Brain pericyte (primary cell): ENCODE measurements at places on chromosomes 2 and 18.

GRCh38 chr18:13287372-13287771, 68.8 kb downstream of the LDLRAD4 start:
- no peak for DNase-seq

DNA sequence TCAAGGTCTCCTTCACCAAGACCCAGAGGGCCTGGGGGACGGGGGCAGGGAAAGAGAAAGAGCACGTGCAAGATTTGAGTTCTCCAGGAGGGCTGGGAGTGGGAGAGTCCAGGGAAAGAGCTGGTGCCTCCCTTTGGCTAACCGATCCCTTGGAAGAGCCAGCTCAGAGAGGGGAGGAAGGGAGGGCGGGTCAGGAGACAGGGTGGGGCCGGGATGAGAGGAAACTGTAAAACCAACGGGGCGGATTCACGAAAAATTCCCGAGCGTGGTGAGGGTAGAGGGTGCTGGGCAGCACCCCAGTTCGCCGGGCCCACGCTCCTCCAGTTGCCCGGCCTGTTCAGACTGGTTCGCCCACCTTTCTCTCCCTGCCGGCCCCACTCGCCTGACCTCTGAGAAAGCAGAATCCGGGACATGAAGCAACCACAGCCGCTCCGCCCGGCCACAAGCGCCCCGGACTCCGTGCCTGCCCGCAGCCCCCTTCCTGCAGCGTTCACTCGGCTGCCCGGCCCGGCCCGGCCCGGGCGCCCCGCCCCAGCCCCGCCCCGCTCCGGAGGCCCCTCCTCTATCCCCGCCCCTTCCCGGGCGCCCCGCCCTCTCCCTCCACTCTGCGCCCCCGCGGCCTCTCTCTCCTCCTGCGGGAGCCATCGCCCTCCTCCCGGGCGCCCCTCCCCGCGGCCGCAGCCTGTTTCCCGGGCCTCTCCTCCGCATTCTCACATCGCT, 230.9 kb upstream of the SMAD2 start:
- no peak for DNase-seq

GRCh38 chr2:2901384-2902345, 476.0 kb downstream of the EIPR1 start:
- DNase-seq: no peak

- DNase-seq: no peak
Measured at GRCh38 chr18:42095732-42096377, 140.8 kb downstream of the PIK3C3 start.

DNA sequence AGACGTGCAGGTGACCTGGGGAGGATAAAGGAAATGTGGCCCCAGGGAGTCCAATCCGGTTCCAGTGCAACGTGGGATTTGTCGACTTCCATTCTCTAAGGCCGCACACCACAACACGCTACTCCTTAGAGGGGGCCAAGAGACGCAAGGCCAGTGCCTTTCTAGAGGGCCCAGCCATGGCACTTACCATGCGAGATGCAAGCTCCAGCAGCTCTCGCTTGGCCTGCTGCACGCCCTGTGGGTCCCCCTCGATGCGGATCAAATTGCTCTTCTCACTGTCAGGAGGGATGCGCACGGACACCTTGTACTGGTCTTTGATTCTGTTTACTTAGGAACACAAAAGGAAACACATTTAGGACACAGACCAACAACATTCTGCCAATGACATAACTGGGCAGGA, 61.2 kb downstream of the ANO7 start:
- DNase-seq: no peak

GRCh38 chr2:37231241-37232130, at the start of the genes CEBPZ and NDUFAF7:
Gene CEBPZ (minus strand): TSS chr2:37231596. CDS start chr2:37231567, 29 bp downstream.
Gene NDUFAF7 (plus strand): TSS chr2:37231658. CDS start chr2:37231706, 48 bp downstream.
- peak; percentile 68 for DNase-seq

GRCh38 chr18:24402209-24402785, 4.7 kb upstream of the OSBPL1A start:
- DNase-seq: no peak

DNA sequence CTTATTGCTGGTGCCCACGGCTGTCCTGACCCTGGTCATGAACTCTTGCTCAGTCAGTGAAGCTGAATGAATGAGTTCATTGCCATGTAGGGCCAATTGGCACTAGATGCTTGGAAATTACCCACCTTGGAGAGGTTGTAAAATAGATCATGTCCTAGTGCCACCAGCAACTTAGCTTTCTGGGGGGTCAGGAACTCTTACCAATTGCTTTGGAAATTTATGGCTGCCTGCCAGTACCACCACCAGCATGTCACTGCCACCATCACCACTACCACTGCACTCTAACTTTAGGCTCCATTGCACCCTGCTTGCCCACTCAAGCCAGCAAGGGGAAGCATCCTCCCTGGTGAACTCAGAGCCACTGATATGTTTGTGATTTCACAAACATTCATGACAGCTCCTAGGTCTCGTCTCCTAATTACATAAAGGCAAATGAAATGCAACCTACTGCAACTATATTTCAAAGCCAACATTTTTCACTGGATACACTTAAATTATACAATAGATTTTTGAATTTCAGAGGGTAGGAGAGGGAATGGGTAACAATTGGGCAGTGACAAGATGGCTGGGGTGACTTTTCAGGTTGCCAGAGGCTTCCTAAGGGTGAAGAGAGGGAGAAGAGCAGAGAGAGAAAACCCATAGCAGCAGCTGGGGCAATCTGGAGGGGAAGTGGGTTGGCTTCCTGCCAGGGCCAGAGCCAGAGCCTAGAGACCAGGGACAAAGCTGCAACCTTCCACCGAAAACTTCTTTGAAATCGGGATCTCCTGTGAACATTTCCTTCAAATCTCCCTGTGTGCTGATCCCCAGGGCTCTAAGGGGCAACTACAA, 3.5 kb upstream of the EMILIN1 start:
- no peak for DNase-seq

GRCh38 chr2:186460465-186460864, 25.6 kb upstream of the ZC3H15 start:
- no peak for DNase-seq

GRCh38 chr2:173854840-173855239, 110.3 kb downstream of the SP3 start:
- peak; percentile 16 for DNase-seq

GRCh38 chr2:36770542-36771287, 74.2 kb downstream of the VIT start:
- DNase-seq: no peak

DNA sequence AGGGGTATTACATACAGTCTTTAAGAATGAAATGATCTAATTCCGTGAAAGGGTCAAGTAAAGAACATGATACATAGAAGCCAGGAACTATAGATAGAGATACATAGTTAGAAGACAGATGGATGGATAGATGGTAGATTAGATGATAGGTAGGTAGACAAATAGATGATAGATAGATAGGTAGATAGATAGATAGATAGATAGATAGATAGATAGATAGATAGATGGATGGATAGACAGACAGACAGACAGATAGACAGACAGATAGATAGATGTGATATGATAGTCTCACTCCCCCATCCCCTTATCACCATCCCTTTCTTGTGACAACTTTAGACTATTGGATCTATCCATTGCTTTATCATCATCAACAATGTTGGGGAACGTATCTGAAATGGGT, 448.2 kb downstream of the METTL4 start:
- no peak for DNase-seq

GRCh38 chr2:105078906-105079495, 41.1 kb downstream of the MRPS9 start:
- no peak for DNase-seq

GRCh38 chr2:160325418-160325817, 125.3 kb upstream of the ITGB6 start:
- no peak for DNase-seq

DNA sequence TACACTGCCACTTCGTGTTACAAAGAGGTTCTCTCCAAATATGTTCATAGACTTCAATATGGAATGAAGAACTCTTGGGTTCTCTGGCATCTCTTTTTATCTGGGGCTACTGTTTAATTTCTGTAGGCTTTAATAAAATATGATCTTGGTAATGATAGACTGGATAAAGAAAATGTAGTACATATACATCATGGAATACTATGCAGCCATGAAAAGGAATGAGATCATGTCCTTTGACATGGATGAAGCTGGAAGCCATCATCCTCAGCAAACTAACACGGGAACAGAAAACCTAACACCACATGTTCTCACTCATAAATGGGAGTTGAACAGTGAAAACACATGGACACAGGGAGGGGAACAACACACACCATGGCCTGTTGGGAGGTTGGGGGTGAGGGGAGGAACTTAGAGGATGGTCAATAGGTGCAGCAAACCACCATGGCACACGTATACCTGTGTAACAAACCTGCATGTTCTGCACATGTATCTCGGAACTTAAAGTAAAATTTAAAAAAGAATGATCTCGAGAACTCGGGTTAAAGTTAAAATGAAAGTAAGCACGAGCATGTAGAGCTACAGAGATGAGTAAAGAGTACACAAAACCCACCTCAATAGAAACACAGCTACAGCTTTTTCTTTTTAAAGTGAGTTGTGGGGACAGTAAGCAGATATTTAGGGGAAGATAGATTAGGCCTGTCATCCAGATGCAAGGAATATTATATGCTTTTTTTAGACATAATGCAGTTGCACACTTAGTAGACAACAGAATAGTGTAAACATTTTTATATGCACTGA, 102.3 kb downstream of the SGPP2 start:
- DNase-seq: no peak

GRCh38 chr18:1383465-1383864, 478.8 kb downstream of the ADCYAP1 start:
- no peak for DNase-seq

DNA sequence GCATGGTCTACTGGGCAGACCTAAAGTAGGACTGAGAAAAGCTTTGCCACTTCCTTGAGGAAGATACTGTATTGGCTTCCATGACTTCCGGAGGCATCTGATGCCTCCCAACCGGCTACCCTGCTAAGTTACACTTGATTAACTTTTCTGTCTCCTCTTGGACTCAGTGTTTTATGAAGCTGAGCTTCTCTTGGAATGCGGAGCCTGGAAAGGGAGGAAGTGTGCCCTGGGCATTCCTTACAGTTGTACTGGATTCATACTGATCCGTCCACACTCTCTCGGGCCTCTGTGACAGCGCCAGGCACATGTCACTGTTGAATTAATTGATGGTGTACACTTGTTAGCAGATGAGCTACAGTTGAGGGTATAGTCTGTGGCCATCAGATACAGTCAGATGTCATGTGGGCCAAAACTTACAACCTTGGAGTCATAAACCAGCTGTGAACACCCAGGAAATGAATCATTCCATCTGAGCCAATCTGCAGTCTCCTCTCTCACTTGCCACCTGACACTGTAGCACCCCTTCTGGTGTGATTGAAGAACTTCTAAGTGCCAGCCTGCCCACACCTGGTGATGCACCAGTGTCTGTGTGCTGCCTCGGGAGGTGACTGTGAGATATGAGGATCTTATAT, 122.5 kb downstream of the FHOD3 start:
- no peak for DNase-seq

- DNase-seq: no peak
Measured at GRCh38 chr2:62464221-62465007, 41.6 kb downstream of the TMEM17 start.

- no peak for DNase-seq
Measured at GRCh38 chr2:195871326-195871725, 197.3 kb downstream of the DNAH7 start.

GRCh38 chr2:101037161-101037755, 35.2 kb downstream of the RPL31 start:
- DNase-seq: no peak

- DNase-seq: no peak
Measured at GRCh38 chr2:227383686-227384085, 4.1 kb downstream of the SCYGR1 start.

DNA sequence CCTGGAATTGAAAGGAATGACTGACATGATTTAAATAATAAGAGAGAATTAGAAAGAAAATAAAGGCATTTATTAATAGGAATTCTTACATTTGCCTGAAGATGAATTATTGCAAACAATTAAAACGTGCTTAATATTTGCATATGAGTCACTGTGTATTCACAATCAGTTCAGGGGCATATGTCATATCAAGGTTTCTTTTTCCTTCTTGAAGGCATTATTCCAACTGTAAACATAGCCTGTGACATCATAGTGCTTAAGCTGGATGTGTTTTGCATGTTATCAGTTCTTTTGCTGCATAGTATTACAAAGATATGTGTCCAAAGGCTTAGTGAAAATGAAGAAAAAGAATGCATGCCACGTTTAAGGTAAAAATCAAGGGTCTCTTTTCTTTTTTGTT, 80.8 kb downstream of the MEIS1 start:
- no peak for DNase-seq

- no peak for DNase-seq
Measured at GRCh38 chr2:154507186-154507585, 191.3 kb upstream of the KCNJ3 start.

DNA sequence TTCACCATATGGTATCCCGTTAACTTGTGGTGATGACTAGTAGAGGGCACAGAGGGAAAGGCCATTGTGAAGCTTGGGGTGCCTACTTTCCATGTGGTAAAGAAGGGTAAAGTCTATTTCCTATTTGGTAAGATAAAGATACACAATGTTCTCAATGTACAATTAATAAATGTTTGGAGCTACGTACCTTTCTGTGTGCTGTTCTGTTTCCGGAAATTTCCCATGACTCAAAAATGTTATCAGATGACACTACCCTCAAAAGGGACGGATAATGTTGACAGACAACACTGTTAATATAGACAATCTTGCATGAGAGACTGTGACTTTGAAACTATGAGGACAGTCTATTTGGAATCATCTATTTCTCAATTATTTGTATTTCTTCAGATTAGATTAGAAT, 4.2 kb upstream of the SULT1C3 start:
- DNase-seq: no peak

DNA sequence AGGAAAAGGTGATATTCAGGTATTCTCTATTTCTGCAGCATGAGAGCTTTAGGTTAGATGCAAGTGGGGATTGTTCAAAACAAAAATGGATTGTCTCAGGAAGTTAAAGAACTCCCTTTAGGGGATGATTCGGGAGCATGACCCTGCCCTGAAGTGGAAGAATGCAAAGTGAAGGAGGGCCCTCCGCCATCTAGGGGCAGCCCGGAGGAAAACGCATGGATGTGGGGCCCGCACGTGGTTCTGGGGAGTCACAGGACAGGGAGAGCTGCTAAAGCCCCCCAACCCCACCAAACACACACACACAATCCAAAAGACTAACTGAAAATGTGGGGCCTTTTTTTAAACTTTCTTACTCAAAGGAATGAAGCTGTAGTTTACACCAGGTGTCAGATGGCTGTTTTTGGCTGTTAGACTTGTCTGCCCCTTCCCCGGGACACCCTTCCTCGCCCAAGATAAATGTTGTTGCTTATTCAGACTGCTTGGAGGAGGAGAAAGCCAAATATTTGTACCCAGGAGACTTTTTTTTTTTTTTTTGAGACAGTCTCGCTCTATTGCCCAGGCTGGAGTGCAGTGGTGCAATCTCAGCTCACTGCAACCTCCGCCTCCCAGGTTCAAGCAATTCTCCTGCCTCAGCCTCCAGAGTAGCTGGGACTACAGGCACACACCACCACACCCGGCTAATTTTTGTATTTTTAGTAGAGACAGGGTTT, 78.8 kb downstream of the HNRNPLL start:
- no peak for DNase-seq

DNA sequence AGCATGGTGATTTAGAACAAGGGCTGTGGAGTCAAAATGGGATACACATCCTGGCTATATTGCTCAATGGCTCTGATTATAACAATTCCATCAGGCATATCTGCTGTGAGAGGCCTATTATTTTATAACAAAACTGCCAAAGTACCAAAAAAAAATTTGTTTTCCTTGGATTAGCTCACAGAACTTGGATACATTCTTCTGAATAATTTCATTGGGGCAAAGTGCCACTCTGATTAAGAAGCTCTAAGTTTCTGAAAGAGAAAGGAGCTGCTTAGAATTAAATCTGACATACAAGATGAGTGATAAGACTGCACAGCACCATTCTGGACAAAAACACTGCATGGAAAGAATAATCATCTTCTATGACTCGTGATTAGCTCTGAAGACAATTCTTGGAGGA, 85.7 kb downstream of the SMC6 start:
- no peak for DNase-seq

- DNase-seq: no peak
Measured at GRCh38 chr2:143160732-143161707, 31.8 kb downstream of the ARHGAP15 start.
